ENCODE measurements at places on chromosomes 4 and X.
A peak's percentile ranks its signal among the peaks of the same experiment; 100 is the strongest.

DNA sequence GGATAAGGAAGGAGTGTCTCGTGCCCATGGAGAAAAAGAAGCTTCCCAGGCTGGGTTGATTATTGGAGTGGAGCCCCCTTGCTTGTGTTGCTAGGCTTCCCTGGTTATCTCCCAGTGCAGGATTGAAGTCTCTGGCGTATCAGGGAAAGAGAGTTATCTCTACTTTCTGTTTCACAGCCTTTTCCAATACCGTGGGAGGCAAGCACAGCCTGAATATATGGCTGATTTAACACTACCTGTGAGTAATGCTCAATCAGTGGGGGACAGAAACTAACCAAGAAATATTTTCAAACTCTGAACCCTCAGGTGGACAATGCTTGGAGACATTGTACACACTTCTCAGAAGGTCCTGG lies 65.2 kb downstream of the SERPINA7 start:
- DNase-seq: no peak

DNA sequence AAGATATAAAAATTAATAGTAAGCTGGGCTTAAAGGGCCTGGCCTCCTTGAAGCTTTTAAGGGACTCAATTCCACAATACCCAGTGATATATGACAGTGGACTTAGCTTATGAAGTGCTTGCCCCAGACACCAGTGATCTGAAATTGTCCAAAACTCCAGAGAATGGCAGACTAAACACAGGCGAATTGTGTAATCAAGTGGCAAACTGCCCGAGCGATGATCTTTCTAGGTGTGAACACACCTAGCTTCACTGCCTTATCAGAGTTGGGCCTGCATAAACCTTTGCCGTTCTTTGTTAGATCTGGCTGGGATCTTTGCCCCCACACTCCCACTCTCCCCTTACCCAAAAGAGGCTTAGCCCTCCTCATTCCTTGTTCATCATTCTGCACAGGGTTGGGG lies 62.5 kb upstream of the SH3RF1 start:
- no peak for DNase-seq

GRCh38 chr4:159129814-159130550 lies 27.1 kb downstream of the RAPGEF2 start:
- no peak for DNase-seq

DNA sequence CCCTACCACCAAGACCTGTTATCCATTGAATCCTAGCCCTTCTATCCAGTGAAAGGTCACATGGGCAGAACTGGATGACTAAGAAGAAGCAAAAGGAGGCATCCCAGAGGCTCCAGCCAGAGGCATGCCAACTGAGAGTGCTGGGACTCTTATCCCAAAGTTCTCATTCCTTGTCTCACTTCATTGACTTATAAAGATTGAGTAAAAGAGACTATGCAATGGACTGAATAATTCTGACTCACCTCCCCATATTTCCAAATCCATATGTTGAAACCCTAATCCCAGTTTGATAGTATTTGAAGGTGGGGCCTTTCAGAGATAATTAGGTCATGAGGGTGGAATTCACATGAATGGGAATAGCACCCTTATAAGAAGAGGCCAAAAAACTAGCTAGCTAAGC lies 131.4 kb downstream of the COL25A1 start:
- no peak for DNase-seq

DNA sequence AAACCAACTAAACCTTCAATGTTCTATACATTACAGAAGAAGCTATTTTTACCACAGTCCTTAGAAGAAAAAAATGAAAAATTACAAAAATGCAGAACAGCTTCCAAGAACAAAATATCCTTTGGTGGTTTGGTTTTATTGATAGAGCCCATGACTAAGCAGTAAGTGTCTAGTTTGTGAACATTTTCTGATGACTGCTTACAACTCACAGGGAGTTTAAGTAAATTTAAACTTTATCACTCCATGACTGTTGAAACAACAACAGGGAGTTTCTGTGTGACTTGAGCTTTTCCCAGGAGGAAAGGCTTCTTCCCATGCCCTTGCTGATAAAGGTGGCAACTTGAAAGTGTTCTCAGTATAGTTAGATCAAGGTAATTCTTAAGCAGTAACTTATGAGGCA lies 2.9 kb downstream of the PF4 start:
- DNase-seq: peak; percentile 85

DNA sequence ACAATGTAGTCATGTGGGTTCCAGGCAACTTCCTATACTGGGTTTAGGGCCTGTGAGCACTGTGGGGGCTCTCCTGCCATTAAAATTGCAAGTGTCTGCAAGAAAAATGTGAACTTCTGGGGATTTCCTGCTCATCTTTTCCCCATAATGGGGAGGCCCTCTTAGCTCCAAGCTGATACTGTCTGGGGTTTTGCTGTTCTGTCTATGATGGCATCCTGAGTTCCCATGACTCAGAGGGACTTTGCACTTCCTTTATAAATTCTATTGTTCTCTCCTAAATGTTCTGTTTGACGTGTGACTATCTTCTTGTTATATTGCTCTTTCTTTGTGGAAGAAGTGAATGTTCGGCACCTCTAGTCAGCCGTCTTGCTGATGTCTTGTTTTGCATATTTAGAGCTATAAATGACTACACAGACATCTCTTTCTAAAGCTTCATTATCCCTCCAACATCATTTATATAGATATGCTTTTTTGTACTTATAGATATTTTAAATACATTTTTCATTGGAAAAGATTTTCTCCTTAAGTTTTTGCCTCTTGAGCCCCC lies 465.8 kb downstream of the NAF1 start:
- no peak for DNase-seq

DNA sequence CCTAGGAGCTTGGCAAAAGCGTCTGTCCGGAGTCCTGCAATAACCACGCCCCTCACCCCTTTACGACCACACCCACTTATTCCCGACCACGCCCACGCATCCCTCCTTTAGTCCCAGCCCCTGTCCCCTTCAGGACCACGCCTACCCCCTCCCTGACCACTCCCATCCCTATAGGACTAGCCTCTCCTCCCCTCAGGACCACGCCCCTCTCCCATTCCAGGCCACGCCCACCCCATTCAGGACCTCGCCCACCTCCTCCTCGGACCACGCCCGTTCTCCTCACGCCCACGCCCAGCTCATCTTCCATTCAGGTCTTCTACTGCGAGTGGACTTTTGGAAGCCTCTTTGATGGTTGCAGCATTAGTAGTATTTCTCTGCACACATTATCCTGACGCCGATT lies 131.2 kb upstream of the STX18 start:
- DNase-seq: peak; percentile 44

DNA sequence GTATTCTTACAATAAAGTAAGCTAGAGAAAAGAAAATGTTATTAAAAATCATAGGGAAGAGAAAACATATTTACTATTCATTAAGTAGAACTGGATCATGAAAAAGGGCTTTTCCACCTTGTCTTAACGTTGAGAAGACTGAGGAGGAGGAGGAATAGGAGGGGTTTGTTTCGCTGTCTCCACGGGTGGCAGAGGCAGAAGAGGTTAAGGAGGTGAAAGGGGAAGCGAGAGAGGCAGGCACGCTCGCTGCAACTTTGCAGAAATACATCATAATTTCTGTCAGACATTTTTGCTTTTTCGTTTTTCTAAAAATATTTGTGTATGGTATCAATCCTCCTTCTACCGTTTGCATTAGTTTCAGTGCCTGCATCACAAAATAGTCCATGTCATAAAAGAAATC lies 2375.1 kb upstream of the AGA start:
- no peak for DNase-seq

DNA sequence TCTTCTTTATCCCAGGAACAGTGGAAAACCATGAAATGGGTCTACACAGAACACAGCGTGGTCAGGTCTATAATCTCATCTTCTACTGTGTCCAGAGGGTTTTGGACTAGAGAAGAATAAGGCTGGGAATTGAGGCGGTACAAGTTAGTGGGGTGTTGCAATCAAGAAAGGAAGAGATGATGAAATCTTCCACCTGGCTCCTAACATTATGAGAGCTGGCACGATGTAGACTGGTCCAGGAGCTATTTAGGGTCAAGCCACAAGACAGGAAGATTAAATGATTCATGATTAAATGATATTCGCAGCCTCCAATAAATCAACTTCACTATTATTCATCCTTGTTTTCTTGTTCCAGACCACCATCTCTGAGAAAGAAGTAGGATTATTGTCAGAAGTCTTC lies 88.0 kb downstream of the ARSF start:
- DNase-seq: peak; percentile 11

- peak; percentile 27 for DNase-seq
Observed at GRCh38 chr4:113977526-113977855, 2.0 kb downstream of the ARSJ start.
